DMS153 (cell line): ENCODE measurements at places on chromosomes 3 and 15.

- DNase-seq = no peak
Observed at GRCh38 chr15:33722005-33722672, 246.2 kb upstream of the CHRM5 start.

- DNase-seq = no peak
Observed at GRCh38 chr15:66692808-66693596, 9.0 kb upstream of the SMAD6 start.

GRCh38 chr15:88719654-88720053 lies 80.8 kb downstream of the ISG20 start:
- no peak for DNase-seq

DNA sequence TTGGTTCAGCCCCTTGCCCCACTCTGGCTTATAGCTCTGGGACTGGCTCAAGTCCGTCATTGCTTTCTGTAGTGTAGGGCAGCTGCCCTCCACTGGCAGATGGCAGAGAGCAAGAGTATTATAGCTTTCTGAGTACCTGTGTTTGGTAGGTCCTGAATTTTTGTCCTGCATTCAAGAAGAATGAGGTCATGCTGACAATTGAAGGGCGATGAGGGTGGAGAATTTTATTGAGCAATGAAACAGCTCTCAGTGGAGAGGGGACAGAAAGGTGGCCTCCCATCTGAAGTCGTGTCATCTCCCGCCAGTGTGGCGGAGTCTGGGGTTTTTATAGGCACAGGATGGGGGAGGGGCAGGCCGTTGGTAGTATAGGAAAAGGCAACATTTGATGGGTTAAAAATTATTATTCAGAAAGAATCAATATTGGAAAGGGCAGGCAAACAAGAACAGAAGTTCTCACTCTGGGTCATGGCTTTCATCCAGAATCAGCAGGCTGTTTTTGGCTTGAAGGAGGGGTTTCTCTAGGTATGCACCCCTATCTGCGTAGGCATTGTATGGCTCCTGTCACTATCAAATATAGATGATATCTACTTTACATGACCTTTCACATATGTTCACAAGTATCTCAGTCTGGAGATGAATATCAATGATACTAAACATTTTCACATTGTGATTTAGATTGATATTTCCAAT lies 1239.7 kb upstream of the ALCAM start:
- DNase-seq = no peak

- DNase-seq = no peak
Observed at GRCh38 chr3:21718161-21718765, 32.7 kb downstream of the ZNF385D start.
